ENCODE measurements at places on chromosomes 1 and 21.

DNA sequence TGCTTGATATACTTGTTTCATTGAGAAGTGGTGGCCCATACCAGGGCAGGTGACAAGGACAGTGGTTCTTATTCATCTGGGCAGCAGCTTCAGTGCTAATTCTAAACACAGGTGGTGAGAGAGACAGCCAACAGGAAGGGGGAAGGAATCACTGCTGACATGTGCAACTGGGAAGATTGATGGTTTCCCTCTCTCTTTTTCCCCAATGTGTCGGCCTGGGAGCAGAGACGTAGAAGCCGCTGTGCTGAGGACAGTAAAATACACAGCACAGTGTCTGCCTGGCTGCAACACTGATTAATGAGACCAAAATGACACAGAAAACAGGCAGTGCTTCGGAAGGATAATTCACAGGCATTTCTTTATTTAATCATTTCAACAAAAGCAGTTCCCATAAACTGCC is 48.8 kb downstream of the WARS2 start:
- no peak overlapping the region for H3K4me3 ChIP-seq
- H3K27ac ChIP-seq, result no peak overlapping the region
- no peak for DNase-seq

GRCh38 chr1:175363031-175363430 is 170.5 kb upstream of the KIAA0040 start:
- no peak for DNase-seq
- no peak overlapping the region for H3K4me3 ChIP-seq
- no peak overlapping the region for H3K27ac ChIP-seq
- H3K4me1 ChIP-seq, result no peaks in the 10 kb centered on the region
- peaks cover 5% of the 10 kb centered on the region for H3K27me3 ChIP-seq
- H3K36me3 ChIP-seq, result no peaks in the 10 kb centered on the region

DNA sequence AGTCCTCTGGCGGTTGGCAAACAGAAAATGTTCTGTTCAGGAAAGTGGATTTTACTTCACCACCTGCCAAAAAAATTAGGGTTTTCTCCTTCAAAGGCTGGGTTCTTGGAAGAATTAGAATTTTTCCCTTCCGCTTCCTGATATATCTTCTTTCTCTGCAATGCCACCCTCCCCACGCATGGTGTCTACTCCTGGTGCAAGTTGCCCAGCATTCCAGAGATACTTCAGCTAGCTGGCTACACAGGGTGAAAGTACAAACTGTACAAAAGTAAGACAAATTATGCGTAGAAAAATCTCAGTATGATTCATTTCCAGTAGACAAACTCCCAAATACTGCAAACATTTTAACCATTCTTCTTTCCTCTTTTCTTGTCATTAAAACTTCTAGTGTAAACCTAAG is 430.1 kb upstream of the ESRRG start:
- no peak overlapping the region for H3K4me3 ChIP-seq
- H3K4me1 ChIP-seq, result no peaks in the 10 kb centered on the region
- DNase-seq, result no peak
- H3K27me3 ChIP-seq, result no peaks in the 10 kb centered on the region

- H3K4me3 ChIP-seq, result peak overlapping the region; percentile 91
- no peak for DNase-seq
- H3K4me1 ChIP-seq, result peaks cover 45% of the 10 kb centered on the region
- H3K27me3 ChIP-seq, result no peaks in the 10 kb centered on the region
Observed at GRCh38 chr1:156601892-156602291, 613 bp upstream of the GPATCH4 start.

DNA sequence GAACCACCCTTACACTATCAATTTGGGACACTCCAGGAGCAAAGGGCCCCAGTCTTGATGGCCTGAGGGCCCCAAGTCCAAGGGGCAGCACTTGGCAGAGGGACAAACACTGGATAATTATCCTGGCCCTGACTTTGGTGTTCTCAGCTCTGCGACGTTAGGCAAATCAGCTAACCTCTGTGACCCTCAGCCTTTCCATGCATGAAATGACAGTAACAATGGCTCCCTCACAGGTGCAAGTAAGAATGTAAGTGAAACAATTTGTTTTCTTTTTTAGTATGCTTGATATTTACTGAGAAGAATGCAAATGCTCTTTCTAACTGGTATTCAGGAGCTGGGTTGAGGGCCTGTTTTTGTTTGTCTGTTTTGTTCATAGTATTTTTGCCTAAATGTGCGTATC is 61.6 kb upstream of the PRDX6 start:
- H3K27ac ChIP-seq, result no peak overlapping the region
- no peaks in the 10 kb centered on the region for H3K36me3 ChIP-seq
- no peak for DNase-seq
- peaks cover 8% of the 10 kb centered on the region for H3K4me1 ChIP-seq
- H3K4me3 ChIP-seq, result no peak overlapping the region

- no peak overlapping the region for H3K27ac ChIP-seq
- H3K27me3 ChIP-seq, result peaks cover 20% of the 10 kb centered on the region
- peak; percentile 61 for DNase-seq
- no peak overlapping the region for H3K4me3 ChIP-seq
- H3K36me3 ChIP-seq, result no peaks in the 10 kb centered on the region
Observed at GRCh38 chr1:184664042-184664660, 90.5 kb downstream of the EDEM3 start.

GRCh38 chr1:147757015-147757990 is 3.1 kb downstream of the GJA5 start:
- peaks cover 15% of the 10 kb centered on the region for H3K4me1 ChIP-seq
- no peak for DNase-seq
- no peak overlapping the region for H3K27ac ChIP-seq

All from activated naive CD4-positive, alpha-beta T cell treated with anti-CD3 and anti-CD28 coated beads for 36 hours (primary cell).